Mucosa of gallbladder (tissue), 1 donor: ENCODE measurements at places on chromosomes 2 and 18.
A peak's percentile ranks its signal among the peaks of the same experiment; 100 is the strongest.

- no peak for DNase-seq
Measured at GRCh38 chr2:101036562-101036961, 34.5 kb downstream of the RPL31 start.

- no peak for DNase-seq
Measured at GRCh38 chr18:48947092-48947491, 3.7 kb downstream of the SMAD7 start.

DNA sequence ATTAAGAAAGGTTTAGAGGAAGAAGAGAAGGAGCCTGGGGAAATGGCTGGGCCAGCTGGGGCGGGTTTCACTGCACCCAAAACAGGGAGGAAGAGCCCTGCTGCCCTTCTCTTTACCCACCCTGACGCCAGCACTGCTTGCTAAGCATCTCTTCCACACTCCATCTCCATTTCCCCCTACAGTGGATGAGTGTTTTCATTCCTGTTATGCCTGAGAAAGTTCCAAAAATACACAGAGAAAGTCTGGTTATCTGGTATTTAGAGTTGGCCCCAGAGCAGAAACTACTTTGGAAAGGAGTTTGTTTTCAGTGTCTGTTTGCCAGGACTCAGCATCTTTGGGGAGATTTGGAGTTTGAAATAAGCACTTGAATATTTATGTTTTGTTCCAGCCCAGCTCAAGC lies 451.0 kb downstream of the SLC4A3 start:
- DNase-seq, result no peak

GRCh38 chr2:204483608-204484081 lies 61.6 kb upstream of the PARD3B start:
- no peak for DNase-seq

GRCh38 chr18:28267276-28267675 lies 90.3 kb upstream of the CDH2 start:
- no peak for DNase-seq

GRCh38 chr2:223007531-223007930 lies 44.5 kb upstream of the KCNE4 start:
- DNase-seq, result no peak

GRCh38 chr2:85238607-85239006 lies 89.2 kb downstream of the TGOLN2 start:
- no peak for DNase-seq

- DNase-seq, result no peak
Measured at GRCh38 chr2:128820452-128820851, 501.8 kb upstream of the HS6ST1 start.

GRCh38 chr2:157468931-157469708 lies 25.2 kb upstream of the CYTIP start:
- DNase-seq, result no peak

GRCh38 chr2:176473177-176473576 lies 203.9 kb downstream of the MTX2 start:
- DNase-seq, result no peak

GRCh38 chr2:136359121-136359965 lies 241.4 kb upstream of the CXCR4 start:
- DNase-seq, result no peak

GRCh38 chr2:214217136-214217535 lies 193.7 kb upstream of the VWC2L start:
- no peak for DNase-seq

DNA sequence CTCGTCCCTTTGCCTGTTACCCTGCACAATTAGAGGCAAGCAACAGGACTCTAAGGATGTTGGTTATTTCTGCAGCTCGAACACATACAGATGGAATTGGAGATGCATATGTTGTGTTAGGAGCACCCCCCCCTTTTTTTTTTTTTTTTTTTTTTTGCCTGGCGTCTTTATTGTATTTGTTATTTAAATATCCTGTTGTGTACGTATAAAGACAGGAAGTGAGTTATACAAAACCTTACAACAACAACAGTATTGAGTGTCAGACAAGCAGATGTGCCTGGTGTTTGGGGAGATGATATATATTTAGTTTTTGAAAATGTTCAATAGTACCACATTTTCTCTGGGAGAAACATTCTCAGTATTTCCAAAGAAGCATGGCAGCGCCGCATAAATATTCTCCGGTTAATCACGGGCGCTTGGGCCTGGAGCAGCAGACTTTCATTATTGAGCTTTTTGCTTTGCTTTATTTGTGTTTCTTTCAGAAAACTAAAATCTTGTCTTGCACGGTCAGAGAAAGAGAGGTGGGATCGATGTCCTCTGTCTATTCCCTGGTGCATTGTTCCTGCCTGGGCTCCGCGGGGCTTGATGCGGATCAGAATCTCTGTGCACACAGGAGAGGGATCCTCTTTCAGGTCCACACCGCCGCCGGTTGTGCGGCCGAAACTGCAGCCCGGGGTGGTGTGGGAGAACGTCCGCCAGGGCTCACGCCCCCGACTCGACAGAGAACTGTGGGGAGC lies 23.2 kb upstream of the ZNF516 start:
- no peak for DNase-seq

- no peak for DNase-seq
Measured at GRCh38 chr2:128969374-128969773, 650.7 kb upstream of the HS6ST1 start.

- DNase-seq, result no peak
Measured at GRCh38 chr2:149070681-149071320, 32.3 kb downstream of the LYPD6B start.

- no peak for DNase-seq
Measured at GRCh38 chr18:59345556-59345955, 13.5 kb downstream of the LMAN1 start.

- DNase-seq, result no peak
Measured at GRCh38 chr18:72543357-72544055, 636 bp downstream of the CBLN2 start.

GRCh38 chr2:48248251-48248933 lies 281.6 kb upstream of the STON1 start:
- no peak for DNase-seq

DNA sequence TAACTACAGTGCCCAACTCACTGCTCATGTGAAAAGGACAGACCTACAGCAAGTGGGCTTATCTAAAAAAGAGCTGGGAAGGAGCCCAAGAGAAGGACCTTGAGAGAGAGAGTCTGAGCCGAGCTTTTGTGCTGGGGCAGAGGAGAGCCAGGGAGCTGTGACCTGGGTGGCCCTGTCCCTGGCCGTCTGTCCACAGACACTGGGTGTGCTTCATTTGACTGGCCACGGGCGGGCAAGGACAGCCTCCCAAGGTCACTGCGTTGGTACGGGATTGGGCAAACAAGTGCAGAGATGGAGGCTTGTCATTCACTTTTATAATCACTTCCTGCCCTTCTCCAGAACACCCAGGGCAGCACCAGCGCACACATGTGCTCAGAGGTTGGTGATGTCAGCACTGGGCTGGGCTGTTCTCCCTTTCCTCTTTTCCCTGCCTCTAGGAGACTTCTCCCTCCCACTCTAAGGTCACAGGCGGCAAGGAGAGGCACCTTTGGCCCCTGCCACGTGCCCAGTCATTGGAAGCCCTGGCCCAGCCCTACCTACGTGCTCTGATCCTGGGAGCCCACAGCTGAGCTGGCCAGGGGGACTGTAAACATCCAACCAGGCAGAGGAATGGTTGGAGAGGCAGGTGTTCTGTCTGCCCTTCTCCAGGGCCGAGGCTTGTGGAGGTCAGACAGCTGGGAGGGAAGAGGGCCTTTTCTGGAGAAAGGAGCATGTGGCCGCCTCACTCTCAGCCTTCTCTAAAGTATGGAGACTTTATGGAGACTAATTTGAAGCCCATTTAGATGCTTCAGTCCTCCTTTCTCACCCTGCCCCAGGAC lies 6.4 kb upstream of the PSD4 start:
- peak; percentile 62 for DNase-seq

DNA sequence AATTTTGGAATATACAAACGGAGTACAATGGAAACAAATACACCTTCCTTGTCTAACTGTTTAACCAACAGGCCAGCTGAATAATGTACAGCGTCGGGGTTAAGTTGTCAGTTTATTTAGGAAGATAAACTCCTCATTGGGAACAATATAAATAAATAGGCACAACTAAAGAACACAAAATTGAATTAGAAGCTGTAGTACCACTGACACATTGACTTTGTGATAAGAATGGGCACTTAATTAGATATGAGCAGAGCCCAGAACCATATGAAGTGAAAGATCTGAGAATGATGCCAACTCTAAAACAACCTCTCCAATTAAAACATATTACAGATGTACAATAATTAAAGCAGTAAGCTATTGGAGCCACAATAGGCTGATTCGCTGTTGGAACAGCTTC lies 44.4 kb downstream of the CCDC68 start:
- no peak for DNase-seq

- DNase-seq, result no peak
Measured at GRCh38 chr18:44682871-44683221, 2.2 kb downstream of the SETBP1 start.

DNA sequence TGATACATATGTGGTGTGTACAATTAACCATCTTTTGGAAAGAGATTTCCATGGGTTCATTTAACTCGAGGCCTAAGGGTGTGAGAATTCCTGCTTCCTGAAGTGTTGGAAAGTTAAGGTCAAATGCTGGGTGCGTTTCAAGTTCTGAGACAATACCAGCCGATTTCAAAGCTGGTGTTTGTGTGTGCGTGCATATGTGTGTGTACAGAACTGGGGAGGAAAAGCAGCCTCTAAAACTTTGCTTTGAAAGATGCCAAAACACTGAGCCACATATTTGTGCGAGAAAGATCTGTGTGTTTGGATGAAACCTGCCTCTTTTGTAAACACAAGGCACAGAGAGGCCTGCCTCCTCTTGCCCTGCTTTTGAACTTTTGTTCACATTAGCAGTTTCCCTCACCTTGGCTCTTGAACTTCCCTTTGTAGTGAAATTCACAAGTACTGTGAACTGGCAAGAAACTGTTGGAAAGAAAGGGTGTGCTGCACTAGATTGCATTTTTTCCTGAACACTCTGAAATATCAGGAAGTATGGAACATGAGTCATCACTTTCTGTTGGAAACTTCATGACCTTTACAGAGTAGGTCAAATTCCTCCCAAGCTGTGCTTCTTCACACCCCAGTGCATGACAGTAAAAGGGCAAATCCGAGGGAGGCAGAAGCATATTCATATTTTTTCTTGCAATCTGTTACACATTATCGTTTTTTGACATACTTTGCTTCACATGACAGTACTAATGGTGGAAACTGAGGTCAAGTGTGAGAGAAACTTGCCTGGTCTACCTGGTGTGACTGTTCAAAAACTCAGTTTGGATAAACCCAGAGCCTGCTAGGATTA lies 20.0 kb upstream of the CAVIN2 start:
- peak; percentile 68 for DNase-seq

DNA sequence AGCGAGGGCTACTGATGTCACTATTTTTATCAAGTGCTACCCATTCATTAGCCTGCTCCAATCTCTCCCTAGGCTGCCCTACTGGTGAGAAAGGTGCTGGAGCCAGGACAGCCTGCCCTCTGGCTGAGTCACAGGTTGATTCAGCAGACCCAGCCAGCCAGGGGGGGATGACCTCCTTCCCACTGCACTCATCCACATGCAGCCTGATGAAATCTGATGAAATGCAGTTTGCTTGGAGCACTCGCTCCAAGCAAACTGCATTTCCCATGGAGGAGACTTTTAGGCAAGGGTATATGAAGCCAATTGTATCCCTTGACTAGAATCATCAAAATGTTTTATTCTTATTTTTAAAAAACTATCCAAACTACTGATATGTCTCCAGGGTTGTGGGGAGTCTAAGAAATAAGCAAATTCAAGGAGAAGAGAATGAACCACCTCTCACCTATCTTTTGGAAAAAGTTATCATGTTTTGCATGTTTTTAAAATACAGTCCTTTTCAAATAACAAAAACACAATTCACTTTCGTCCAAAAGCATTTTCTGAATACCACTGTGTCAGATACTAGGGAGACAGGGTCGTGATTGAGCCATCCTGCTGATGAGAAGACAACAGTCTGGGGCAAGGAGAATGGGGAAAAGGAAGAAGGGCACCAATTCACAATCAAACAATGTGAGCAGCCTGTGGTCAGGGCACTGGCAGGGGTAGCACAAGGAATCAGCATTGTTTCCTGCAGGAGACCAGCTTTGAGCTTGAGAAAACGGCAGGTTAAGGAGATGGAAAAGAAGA lies 128.3 kb downstream of the AFF3 start:
- DNase-seq, result no peak

GRCh38 chr2:95314598-95314963 lies 17.4 kb downstream of the KCNIP3 start:
- DNase-seq, result no peak

- DNase-seq, result no peak
Measured at GRCh38 chr2:135504811-135505210, 26.2 kb downstream of the ZRANB3 start.

DNA sequence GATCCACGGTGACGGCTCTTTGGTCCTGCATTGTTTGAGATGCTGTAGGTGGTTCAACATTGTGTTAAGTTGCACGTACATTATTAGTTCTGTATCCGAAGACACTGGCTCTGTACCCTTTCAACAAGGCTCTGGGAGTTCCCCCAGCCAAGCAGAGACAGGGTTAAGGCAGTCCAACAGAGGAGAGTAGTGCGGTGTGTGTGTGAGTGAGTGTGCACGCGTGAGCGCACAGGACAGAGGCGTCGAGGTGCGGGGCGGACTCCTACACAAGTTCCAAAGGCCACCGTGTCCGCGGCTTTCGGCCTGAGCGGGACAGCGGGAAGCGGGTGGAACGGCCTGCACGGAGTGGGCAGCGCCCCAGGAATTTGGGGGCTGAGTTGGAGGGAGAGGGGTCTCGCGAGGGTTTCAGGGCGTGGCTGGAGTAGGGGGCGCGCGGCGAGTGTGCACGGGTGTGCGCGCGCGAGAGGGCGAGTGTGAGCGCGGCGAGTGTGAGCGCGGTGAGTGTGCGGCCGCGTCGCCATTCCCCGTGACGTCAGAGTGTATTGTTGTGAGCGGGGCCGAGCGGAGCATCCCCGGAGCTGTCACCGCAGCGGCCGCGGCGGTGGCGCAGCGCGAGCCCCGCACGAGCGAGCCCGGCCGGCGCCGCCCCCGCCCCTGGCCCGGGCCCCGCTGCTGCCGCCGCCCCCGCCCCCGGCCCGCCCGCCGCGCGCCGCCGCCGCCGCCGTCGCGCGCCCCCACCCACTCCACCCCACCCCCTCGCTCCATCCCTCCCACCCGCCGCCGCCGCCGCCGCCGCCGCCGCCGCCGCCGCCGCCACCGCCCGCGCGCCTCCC lies at the start of gene ASXL3:
Gene ASXL3 (plus strand): TSS at position 535 of the 833 bp plus-strand sequence. CDS start 413 bp downstream, outside the sequence.
- DNase-seq, result peak; percentile 52

DNA sequence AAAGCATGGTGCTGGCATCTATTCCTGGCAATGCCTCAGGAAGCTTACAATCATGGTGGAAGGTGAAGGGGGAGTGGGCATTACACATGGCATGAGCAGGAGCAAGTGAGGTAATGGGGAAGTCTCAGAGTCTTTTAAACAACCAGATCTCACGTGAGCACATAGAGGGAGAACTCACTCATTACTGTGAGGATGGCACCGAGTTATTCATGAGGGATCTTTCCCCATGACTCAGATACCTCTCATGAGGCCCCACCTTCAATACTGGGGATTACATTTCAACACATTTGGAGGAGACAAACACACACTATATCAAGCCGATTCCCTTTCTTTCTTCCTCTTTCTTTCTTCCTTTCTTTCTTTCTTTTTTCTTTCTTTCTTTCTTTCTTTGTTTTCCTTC lies 47.9 kb upstream of the FANCL start:
- DNase-seq, result no peak

DNA sequence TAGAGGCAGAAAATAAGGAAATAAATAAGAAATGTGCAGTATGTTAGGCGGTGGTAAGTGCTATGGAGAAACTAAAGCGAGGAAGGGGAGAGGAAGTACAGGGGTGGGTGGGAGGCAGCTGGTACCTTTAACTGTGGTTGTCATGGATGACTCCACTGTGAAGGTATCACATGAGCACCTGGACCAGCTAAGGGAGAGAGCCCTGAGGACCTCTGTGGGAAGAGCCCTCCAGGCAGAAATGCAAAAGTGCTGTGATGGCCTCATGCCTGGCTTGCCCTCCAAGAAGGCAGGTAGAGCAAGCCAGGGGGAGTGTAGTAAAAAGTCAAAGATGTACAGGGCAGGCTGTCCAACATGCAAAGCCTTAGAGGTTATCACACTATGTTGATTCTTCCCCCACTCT lies 17.9 kb downstream of the LYPD6 start:
- DNase-seq, result no peak
